ENCODE measurements at places on chromosomes 5 and 9. TPM values are rescaled to one million over a fixed set of nuclear protein-coding genes. Genes with fewer than 3 reads are reported as not detected.

Gene REEP2
- 13.8 TPM for total RNA-seq

DNA sequence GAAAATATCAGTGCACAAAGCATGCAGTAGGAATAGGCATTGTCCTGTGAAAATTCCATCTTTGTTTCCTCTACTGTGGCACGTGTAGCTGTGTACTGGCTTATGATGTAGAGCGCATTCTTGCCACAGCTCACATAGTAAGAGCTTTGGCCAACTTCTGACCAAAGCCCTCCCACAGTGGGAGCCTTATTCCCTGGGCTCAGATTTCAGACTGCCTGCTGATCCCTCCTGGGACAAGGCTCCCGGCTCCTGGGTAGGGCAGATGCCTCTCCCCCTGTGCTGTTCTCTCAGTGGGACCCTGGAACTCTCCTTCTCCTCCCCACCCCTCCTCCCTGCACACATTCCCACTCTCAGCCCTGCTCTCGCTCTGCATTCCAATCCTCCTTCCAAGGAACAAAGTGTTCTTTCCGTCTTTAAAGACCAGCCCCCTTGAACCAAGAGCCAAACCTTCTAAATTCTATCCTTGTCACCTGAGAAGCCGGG, 17.5 kb downstream of the LCP2 start:
- no peak overlapping the region for H3K4me3 ChIP-seq
- no peaks in the 10 kb centered on the region for H3K36me3 ChIP-seq
- peaks cover 27% of the 10 kb centered on the region for H3K4me1 ChIP-seq
- peak overlapping the region; percentile 67 for H3K27ac ChIP-seq

DNA sequence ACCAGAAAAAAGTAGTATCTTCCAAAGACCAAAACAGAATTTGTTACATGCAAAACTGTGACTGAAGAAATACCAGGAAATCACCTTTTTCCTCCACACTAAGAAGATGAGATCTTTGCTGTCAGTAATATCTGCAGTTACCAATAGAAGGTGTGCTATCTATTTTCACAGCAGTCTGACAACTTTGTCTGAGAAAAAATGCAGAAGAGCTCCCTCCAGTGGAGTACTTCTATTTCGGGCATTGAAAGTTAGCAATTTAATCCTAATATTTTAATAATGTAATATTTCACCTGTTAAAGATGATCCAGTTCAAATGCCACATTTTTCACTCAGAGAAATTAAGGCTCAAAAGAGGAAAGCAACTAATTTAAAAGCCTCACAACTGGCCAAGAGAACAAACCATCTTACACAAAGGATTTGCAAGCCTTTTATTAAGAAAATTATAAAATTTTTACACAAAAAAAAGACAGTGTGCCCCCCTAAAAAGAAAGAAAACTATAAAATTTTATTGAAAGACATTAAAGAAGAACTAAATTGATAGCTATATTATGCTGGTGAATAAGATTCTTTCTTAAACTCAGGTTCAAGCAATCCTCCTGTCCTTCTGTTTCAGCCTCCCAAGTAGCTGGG, 50.6 kb downstream of the DEPDC1B start:
- no peak overlapping the region for H3K27ac ChIP-seq
- no peaks in the 10 kb centered on the region for H3K27me3 ChIP-seq
- H3K4me1 ChIP-seq, result no peaks in the 10 kb centered on the region
- no peak for DNase-seq
- no peaks in the 10 kb centered on the region for H3K36me3 ChIP-seq
- no peak overlapping the region for H3K4me3 ChIP-seq

Gene TRIM36
- total RNA-seq, result not detected

DNA sequence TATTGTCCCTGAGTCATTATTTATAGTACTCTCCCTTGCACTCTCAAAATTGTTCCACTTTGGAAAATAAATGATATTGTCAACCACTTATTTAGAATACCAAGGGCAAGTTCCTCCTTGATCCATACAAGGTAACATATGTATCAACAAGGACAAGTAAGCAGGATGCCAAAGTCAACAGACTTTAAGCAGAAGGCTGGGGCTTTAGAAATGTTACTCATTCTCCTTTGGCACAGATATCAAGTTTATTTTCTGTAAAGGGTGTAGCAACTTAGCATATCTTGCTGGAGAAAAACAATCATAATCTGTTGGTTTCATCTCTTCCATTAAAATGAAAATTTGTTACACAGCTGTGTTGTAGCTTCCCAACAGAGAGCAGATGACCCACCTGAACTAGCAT, 248.7 kb upstream of the SLC30A5 start:
- H3K4me1 ChIP-seq, result no peaks in the 10 kb centered on the region
- H3K27me3 ChIP-seq, result no peaks in the 10 kb centered on the region
- H3K4me3 ChIP-seq, result no peak overlapping the region
- no peak overlapping the region for H3K27ac ChIP-seq
- H3K36me3 ChIP-seq, result no peaks in the 10 kb centered on the region

Gene PAPPA
- 4.3 TPM for total RNA-seq

Gene GKAP1
- 22.4 TPM for total RNA-seq

DNA sequence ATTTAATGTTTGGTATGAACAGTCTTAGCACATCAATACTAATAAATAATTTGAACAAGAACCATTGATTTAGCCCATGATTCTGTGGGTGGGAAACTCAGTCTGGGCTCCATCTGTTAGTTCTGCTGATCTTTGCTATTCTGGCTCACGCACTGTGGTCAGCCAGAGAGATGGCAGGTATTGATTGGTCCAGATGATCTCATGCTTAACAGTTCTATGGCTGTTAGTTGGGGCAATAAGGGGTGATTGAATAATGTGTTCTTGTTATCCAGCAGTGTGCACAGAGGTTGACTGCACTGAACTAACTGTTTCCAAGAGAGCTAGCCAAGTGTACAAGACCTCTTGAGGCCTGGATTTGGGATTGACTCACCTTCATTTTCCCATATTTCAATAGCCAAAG, 824.3 kb downstream of the SEMA5A start:
- H3K4me3 ChIP-seq, result no peak overlapping the region
- H3K4me1 ChIP-seq, result no peaks in the 10 kb centered on the region
- no peak overlapping the region for H3K27ac ChIP-seq
- DNase-seq, result no peak
- H3K36me3 ChIP-seq, result no peaks in the 10 kb centered on the region
- H3K27me3 ChIP-seq, result no peaks in the 10 kb centered on the region

DNA sequence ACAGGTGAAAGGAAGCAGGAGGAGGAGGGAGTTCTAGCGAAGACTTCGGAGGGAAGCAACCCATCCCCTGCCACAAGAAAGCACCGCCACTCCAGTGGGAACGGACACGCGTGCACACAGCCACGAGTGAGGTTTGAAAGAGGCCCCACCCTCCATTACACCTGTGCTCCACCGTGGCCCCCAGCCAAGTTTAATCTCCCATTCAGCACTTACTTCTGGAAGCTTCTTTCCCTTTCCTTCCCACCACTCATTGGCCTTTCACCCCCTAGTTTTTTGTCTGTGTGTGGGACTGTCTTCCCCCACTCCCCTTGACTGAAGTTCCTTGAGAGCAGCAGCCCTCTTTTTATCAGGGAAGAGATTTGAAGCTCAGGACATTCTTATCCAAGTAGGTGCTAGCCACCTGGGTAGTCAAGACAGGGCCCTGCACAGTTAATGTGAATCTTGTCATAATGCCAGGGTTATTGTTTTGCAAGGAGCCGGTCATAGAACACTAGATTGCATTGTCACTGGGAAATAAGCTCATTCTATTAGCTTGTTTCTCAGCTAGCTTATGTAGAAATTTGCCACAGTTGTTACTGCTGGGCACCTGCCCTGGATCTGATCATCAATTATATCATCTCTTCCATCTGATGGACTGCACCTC, 256.0 kb downstream of the DOCK8 start:
- H3K4me1 ChIP-seq, result peaks cover 19% of the 10 kb centered on the region
- DNase-seq, result no peak
- H3K27ac ChIP-seq, result peak overlapping the region; percentile 75

Gene PDCD1LG2
- 2.8 TPM for total RNA-seq

DNA sequence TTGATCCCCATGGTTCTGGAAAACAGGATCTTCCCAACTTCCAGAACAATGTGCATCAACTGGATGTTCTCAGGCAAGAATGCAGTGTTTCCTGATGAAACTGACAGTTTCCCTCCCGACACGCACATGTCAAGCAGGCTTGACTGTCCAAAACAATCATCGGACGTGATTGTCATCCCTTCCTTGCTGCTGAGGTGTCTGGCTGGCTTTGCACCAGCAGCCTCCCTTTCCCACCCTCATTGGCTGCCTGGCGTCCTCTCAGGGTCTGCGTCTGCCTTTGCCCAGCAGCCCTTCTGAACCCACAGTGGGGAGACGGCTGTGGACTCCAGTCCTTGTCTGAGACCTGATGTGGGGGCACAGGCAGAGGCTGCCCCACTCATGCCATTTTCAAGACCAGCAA, 110.8 kb downstream of the MARCHF3 start:
- H3K4me3 ChIP-seq, result no peak overlapping the region
- no peaks in the 10 kb centered on the region for H3K4me1 ChIP-seq

DNA sequence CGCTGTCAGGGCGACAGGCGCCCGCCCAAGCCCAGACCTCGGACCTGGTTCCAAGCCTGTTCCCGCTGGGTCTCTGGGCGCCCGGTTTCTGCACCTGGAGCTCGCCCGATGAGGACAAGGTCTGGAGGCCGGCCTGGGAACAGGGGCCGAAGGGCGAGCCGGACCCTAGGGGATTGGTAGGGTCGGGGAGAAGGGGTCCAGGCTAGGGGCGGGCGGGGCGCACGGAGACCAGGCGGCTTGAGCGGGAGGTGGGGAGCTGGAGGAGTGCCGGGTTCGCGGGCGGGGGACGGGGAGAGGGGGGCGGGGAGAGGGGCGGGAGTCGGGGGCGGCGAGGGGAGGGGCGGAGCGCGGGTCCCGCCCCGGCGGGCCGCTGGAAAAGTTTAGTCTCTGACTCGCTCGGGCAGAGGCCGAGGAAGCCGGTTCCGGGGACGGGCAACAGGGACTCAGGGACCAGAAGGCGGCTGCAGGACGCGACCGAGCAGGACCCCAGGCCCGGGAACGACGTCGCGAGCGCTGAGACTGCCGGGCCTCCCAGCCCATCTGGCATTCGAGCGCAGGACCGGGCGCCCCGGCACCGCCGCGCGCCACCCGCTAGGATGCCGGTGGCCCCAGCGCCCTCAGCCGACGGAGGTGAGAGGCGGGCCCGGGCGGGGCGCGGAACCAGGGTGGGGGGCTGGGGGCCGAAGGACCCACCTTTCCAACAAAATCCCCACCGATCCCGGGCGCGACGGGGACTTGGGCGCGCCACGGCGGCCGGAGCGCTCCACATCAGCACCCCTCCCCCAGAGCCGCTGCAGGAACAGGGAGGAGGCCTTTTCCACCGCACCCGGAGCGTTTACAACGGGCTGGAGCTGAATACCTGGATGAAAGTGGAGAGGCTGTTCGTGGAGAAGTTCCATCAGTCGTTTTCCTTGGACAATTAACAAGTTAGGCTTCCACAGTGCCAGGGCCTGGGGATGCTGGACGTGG, at the start of gene S1PR3:
Gene S1PR3, plus strand, starts transcription at position 403 of the 969 bp plus-strand sequence. CDS start 9,733 bp downstream, outside the sequence.
- peaks cover 34% of the 10 kb centered on the region for H3K4me1 ChIP-seq
- no peaks in the 10 kb centered on the region for H3K27me3 ChIP-seq
- peak; percentile 83 for DNase-seq
- H3K4me3 ChIP-seq, result peak within 1 kb of the TSS; percentile 85
- H3K27ac ChIP-seq, result peak within 1 kb of the TSS; percentile 76

DNA sequence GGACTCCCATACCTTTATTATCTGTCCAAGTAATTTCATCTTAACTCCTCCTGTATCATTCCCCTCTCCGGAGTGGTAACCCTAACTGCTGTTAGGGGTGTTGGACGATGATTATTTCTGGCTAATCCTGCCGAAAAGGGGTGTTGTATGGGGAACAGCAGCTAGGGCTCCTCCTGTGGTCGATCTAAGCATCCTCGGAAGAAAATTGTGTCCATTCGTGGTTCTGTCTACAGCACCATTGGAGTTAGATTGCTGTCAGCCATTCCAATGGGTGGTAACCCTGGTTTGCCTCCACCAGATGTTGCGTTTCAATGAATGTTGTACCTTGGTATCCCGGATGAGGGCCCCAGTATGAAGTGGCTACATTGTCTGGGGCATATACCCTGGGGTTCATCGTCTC, 35.6 kb upstream of the LMNB1 start:
- H3K36me3 ChIP-seq, result no peaks in the 10 kb centered on the region
- H3K4me3 ChIP-seq, result no peak overlapping the region
- H3K27me3 ChIP-seq, result no peaks in the 10 kb centered on the region
- DNase-seq, result no peak

Gene CCDC180
- 8.2 TPM for total RNA-seq

- H3K27me3 ChIP-seq, result no peaks in the 10 kb centered on the region
- H3K4me3 ChIP-seq, result no peak overlapping the region
- H3K4me1 ChIP-seq, result peaks cover 68% of the 10 kb centered on the region
- DNase-seq, result peak; percentile 97
- peak overlapping the region; percentile 98 for H3K27ac ChIP-seq
Observed at GRCh38 chr5:149422366-149423048, 43.4 kb upstream of the IL17B start.

Gene AGTPBP1
- 17.1 TPM for total RNA-seq

DNA sequence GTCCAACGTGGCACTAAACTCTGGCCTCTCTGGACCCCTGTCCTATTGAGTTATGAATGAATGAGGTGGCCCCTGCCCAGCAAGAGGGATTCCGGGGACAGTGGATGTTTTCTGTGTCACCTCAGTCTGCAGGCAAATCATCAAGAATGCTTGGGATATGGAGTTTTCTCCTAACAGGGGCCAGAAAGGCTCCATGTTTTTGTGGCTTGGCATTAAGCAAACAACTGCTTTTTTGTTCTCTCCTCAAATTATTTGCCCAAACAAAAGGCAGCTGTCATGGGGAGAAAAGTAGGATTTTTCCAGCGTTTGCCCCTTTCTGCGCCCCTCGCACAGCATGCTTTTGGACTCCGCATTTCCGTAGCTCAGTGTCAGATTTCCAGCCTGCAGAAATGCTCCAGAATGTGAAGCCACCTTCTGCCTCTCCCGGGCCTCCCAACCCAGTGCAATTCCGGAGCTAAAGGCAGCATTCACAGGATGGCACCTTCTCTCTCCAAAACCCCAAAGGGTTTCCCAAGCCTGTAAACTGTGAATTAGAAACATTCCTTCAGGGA, 553.3 kb downstream of the CCDC171 start:
- no peak overlapping the region for H3K27ac ChIP-seq
- H3K4me1 ChIP-seq, result peaks cover 2% of the 10 kb centered on the region
- no peak for DNase-seq
- no peaks in the 10 kb centered on the region for H3K27me3 ChIP-seq
- H3K36me3 ChIP-seq, result no peaks in the 10 kb centered on the region

DNA sequence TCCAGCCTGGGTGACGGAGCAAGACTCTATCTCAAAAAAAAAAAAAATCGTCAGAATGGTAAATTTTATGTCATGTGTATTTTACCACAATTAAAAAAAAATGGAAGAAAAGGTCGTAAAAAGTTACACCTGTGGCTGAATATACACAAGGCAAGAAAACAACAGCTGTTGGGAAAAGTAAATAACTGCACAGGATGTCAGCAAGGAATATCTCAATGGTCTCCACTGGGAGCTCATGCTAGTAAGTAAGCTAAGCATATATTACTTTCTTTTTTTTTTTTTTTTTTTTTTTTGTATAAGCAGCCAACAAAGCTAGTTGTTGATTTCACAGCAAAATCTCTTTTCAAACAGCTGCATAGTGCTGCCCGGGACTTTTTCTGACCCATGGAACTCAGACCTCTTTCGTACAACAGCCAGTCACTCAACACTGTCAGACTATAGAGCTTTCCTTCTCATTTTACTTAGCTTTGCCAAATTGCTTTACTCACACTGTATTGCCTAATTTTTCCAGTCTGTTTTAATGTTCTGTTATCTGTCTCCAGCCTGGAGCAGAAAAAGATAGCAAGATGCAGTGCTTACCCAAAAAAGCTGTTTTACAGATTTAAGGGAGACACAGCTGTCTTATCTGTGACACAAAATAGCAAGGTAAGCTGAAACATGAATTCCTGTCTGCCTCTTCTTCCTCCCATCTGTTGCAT, 175.9 kb downstream of the ENC1 start:
- no peaks in the 10 kb centered on the region for H3K4me1 ChIP-seq
- no peaks in the 10 kb centered on the region for H3K36me3 ChIP-seq
- no peak for DNase-seq
- no peaks in the 10 kb centered on the region for H3K27me3 ChIP-seq
- no peak overlapping the region for H3K27ac ChIP-seq

Gene IARS1
- total RNA-seq, result 62.4 TPM
